ENCODE measurements at places on chromosomes 13 and 19.

DNA sequence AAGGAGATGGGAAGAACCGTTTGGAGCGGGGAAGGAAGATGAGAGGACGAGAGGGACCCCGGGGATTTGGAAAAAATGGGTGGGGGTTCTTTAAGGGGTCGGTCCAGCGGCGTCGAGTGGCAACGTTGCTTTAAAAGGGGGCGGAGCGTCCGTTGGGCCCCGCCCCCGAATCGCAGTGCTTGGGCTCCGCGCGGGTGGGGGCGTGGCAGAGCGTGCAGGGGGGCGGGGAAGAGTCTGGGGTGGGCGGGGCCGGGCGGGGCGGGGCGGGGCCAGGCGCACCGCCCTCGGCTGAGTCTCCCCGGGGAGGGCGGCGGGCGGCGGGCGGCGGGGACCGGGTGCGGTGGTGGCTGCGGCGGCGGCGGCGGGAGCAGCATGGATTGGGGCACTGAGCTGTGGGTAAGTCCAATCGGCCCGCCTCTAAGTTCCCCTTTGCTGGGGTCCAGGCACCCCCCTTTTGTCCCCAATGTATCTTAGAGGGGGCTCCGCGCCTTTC is at the start of gene TRIP10:
Gene TRIP10, plus strand, starts transcription at position 291 of the 493 bp plus-strand sequence. Its CDS starts 82 bp downstream, at position 373.
- DNase-seq, result peak; percentile 49

DNA sequence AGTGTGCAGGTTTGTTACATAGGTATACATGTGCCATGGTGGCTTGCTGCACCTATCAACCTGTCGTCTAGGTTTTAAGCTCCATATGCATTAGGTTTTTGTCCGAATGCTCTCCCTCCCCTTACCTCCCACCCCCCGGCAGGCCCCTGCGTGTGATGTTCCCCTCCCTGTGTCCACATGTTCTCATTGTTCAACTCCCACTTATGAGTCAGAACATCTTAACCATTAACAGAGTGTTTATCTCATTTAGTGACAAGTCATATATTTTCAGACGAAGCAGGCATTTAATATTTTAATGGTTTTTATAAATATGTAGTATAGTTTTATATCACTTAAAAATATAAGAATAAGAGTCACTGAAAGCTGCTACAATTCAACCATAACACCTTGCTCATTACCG is 780.5 kb upstream of the ARGLU1 start:
- no peak for DNase-seq

DNA sequence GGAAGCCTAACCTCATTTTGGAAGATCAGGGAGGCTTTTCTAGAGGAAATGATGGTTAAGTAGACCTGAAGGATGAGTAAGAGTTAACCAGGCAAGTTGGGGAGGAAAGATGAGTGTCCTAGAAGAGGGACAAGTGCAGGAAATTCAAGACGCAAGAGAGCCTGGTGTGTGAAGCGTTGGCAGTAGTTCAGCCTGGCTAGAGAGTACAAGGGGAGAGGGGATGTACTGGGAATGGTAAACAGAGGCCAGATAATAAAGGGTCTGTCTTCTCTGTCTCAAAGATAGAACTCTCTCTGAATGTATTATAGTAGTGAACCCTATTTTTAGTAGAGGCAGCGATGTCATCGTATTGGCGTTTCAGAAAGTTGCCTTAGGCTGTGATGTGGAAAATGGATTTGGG is 9.7 kb downstream of the DPY19L3 start:
- DNase-seq, result no peak

DNA sequence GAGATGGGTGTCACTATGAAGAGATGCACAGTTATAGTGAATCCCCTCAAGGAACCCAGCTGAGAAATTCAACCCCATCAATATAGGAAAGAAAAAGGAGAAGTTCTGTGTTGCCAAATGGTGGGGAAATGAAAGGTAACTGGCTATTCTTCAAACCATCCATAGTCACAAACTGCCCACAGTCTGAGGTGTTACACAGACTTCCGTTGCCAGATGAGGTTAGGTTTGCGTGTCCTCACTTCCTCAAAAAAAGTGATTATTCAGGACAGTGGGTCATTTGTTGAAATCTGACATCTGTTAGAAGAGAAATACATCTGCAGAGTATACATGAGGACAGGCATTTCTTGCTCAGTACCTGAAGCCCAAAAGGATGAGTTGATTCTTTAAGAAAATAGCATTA is 9.0 kb downstream of the SIGLEC5 start:
- no peak for DNase-seq

GRCh38 chr19:49295208-49295880 is 29.6 kb downstream of the SLC6A16 start:
- DNase-seq, result no peak

DNA sequence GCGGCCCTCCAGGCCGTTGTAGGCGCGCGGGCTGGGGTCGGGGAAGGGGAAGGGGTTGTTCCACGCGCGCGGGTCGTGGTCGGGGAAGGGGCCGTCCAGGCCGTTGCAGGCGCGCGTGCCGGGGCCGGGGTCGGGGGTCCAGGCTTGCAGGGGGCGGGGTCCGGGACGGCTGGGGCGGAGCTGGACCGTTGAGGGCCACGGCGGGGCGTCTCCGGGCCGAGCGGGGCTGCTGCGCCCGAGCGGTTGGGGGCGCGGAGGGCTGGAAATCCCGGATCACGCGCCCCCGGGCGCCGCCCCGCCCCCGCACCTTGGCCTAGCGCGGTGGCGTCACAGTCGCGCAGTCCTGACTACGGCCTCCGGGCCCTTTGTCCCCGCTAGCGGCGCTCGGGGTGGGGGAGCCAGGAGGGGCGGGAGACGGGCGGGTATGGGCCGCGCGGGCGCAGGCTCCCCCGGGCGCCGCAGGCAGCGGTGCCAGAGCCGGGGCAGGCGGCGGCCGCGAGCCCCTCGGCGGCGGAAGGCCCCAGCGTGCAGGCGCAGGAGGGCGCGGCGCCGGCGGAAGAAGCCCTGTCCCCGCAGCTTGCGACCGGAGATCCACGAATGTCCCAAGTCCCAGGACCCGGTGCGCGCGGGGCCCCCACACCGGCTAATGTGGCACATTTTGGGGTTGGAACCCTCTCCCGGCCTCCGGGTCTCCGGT is 665 bp downstream of the GPX4 start:
- DNase-seq, result peak; percentile 18

DNA sequence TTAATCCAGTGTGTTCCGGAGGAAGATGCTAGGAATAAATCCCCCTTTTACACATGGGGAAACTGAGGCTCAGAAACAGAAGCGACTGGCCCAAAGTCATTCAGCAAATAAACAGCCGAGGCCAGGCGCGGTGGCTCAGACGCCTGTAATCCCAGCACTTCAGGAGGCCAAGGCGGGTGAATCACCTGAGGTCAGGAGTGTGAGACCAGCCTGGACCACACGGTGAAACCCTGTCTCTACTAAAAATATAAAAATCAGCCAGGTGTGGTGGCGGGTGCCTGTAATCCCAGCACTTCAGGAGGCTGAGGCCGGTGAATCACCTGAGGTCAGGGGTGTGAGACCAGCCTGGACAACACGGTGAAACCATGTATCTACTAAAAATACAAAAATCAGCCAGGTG is 11.6 kb upstream of the PLIN3 start:
- DNase-seq, result no peak

- no peak for DNase-seq
These were observed 86.6 kb downstream of the PRR20E start for GRCh38 chr13:57253551-57253950.

GRCh38 chr13:99495466-99496183 is 5.6 kb upstream of the TM9SF2 start:
- no peak for DNase-seq

DNA sequence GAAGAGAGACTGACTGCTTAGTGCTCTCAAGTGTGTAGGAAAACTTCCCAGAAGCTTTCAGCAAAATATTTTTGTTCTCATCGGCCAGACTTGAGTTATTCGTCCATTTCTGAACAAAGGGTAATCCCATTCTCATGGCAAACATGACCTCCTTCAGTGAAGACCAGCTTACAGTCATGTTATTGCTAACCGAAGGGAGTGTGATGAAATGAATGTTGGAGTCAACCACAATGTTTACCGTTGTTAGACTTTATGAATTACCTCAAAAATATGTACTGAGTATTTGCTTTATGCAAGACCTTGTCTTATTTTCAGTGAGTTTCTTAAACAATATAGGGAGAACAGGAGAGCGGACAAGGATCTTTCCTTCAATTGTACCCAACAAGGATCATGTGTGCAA is 228.6 kb downstream of the LMO7 start:
- DNase-seq, result no peak

- no peak for DNase-seq
These were observed 8.9 kb downstream of the CEBPA start for GRCh38 chr19:33293255-33294057.

GRCh38 chr13:39590466-39591036 is 12.4 kb downstream of the LHFPL6 start:
- DNase-seq, result no peak

- DNase-seq, result no peak
These were observed 30.0 kb upstream of the MBNL2 start for GRCh38 chr13:97192166-97192565.

DNA sequence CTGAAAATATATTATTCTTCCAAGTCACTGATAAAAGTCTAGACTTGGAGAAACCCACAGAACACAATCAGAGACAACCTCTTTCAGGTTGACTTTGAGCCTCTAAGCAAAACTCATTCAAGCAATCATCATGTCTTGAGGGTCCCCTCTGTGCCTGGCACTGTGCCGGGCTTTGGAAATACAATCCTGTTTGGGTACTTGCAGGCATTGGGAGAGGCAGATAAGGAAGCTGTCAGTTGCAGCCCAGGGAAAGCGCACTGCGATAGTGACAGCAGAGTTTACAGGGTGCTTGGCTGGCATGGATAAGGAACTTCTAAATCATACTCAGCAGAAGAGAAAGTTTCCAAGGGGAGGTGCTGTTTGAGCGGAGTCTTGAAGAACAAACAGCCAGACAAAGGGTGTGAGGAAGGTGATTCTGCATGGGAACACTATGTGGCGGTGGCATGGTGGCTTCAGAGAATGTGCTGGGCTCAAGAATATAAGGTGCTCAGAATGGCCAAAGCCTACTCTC is 9.1 kb downstream of the SERP2 start:
- no peak for DNase-seq

- DNase-seq, result no peak
These were observed 107.4 kb upstream of the SLC7A1 start for GRCh38 chr13:29702912-29703351.

- DNase-seq, result no peak
These were observed 812.6 kb downstream of the DACH1 start for GRCh38 chr13:71054358-71054757.

DNA sequence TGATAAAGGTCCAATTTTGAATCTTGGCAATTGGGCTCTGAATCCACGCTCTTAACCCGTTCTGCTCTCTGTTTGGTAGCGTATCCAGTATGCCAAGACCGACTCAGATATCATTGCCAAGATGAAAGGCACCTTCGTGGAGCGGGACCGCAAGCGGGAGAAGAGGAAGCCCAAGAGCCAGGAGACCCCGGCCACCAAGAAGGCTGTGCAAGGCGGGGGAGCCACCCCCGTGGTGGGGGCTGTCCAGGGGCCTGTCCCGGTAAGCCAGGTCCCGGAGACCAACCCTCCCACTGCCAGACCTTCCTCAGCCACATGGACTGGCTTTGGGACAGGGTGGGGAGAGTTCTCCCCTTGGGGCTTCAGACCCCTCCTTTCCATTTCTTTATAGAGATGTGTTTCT is 8.3 kb downstream of the SNRPA start:
- DNase-seq, result no peak

DNA sequence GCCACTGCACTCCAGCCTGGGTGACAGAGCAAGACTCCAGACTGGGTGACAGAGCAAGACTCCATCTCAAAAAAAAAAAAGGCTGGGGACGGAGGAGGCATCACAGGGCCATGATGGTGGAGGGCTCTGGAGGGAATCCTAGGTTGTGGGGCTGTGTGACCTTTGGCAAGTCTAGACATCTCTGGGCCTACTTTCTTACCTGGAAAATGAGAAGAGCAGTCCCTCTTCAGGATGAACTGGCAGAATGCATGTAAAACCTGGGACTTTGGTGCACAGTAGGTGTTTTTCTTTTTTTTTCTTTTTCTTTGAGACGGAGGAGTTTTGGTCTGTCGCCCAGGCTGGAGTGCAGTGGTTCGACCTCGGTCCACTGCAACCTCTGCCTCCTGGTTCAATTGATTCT is 13.7 kb downstream of the CIB3 start:
- no peak for DNase-seq

- DNase-seq, result no peak
These were observed 6.6 kb upstream of the ISYNA1 start for GRCh38 chr19:18444513-18444912.

- DNase-seq, result no peak
These were observed 17.9 kb downstream of the DOCK9 start for GRCh38 chr13:98959786-98960605.

- DNase-seq, result no peak
These were observed 2638.2 kb downstream of the PCDH9 start for GRCh38 chr13:64591971-64592370.

GRCh38 chr13:38735665-38736440 is 49.0 kb downstream of the FREM2 start:
- no peak for DNase-seq

- no peak for DNase-seq
These were observed 829 bp downstream of the B3GLCT start for GRCh38 chr13:31200637-31200971.

DNA sequence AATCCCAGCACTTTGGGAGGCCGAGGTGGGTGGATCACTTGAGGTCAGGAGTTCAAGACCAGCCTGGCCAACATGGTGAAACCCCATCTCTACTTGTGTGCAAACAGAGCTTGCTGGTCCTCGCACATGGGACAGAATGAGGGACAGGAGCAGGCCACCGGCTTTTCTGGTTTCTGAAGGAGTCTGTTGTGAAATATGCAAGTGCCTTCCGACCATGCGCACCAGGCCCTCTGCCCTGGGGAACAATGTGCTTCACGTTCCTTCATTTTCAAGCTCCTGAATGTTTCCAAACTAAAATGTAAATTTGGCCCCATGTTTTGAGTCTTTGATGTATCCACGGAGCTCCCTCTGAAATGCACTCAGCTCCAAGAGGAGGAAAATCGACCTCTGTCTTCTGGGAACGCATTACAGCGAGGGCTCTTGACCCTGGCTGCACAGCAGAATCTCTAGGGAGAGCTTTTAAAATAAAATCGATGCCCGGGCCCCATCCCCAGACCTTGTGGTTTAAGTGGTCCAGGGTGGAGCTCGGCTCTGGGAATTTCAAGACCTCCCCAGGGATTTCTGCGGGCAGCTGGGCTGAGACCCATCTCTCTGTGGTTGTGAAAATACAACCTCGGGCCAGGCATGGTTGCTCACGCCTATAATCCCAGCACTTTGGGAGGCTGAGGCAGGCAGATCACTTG is 9.3 kb upstream of the ACP4 start:
- DNase-seq, result no peak

GRCh38 chr19:54481326-54481930 is 8.3 kb upstream of the CDC42EP5 start:
- no peak for DNase-seq

GRCh38 chr13:21077076-21077787 is 15.8 kb upstream of the LATS2 start:
- DNase-seq, result no peak
